Caki2 (cell line): ENCODE measurements at places on chromosomes 13 and 19. TPM values are rescaled to one million over a fixed set of nuclear protein-coding genes. Genes with fewer than 3 reads are reported as not detected.

GRCh38 chr13:36428086-36428485 lies 4.2 kb upstream of the CCNA1 start:
- no peak for DNase-seq

DNA sequence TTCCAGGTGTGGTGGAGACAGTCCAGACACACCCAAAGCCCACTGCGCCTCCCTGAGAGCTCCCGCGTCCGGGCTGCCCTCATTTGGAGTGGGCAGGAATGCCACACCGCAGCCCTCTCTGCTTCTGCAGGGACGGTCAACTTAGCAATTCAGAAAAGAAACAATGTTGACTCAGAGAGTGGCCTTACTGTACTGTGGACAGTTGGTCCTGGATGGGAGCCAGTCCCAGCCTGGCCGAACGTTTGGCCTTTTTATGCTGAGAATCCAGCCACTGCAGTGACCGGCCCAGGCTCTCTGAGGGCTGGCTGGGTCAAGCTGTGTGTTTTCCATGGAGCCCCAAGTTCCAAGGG lies 7.2 kb downstream of the GAS6 start:
- DNase-seq = no peak

- DNase-seq = no peak
Measured at GRCh38 chr13:74710006-74710405, 575.8 kb upstream of the KLF12 start.

- no peak for DNase-seq
Measured at GRCh38 chr13:75554981-75555380, 5.4 kb downstream of the UCHL3 start.

DNA sequence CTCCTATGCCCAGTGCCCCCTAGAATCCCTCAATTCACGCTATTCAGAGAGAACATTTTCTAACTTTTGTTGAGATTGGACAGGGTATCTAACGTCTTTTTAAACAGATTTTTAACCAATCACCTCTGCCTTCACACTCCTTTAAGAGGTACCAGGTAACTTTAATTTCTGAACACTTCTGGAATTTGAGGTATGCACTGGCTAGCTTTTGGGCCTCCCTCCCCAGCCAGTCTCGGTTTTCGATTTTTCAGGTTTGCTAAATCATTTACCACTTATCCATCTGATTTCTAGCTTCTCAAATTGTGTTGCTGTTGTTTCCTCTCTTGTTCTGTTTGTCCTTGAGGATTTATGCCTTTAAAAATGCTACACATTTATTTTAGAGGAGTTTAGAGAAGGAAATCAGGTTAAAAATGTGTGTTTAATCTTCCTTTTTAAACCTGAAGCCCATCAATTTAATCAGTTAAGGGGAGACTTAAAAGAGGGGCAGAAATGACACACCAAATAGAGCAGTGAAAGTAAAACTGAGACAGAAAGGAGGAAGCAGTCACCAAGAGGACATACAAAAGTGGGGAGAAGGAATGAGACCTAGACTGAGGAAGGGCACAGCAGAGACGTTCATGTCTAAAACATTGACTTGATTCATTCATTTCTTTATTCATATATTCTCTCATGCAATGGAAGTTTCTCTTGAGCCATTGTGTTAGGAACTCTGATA lies 139.6 kb upstream of the HTR2A start:
- no peak for DNase-seq

- no peak for DNase-seq
Measured at GRCh38 chr13:80058626-80059025, 282.3 kb downstream of the SPRY2 start.

- no peak for DNase-seq
Measured at GRCh38 chr13:34383728-34384127, 558.3 kb upstream of the NBEA start.

GRCh38 chr13:44120849-44121755 lies 241.4 kb downstream of the LACC1 start:
- no peak for DNase-seq

DNA sequence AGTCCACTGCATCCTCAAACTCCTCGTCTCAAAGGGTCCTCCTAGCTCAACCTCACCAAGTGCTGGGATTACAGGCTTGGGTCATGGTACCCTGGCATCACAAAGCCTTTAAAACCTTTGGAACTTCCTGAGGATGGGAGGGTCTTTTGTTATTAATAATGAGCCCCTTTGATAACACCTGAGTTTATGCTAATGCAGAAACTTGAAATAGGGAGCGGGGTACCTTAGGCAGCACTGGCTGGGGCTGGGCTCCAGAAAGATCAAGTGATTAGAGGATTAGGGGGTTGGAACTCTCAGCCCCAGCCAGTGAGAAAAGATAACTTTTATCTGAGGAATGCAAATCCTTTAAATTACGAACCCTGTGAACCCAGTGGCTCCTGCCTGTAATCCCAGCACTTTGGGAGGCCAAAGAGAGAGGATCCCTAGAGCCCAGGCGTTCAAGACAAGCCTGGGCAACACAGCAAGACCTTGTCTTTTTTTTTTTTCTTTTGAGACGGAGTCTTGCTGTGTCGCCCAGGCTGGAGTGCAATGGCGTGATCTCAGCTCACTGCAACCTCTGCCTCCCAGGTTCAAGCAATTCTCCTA lies 9.3 kb upstream of the PSPC1 start:
- DNase-seq = no peak

- no peak for DNase-seq
Measured at GRCh38 chr13:48531416-48532255, 1.2 kb downstream of the RCBTB2 start.

- DNase-seq = no peak
Measured at GRCh38 chr13:99681695-99682094, 180.4 kb downstream of the TM9SF2 start.

DNA sequence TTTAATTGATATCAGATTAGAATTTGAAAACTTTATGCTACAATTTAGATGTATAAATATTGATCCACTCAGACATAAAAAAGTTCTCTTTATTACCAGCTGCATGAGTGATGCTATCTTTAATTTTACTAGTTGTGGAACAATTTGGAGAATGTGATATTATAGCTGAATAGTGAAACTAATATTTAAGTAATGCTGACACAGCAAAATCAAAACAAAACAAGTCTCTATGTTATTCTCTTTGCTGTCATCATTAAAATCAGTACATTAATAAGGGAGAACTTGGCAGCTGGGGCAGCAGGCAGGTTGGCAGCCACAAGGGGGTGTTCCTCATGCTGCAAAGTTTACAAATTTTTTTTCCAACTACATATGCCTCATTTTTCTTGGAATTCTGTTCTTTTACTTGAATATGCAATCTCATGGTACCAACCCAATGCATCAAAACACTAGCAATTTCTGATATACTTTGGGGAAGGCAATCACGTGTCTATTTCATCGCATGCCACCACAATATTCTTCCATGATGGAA lies 585.3 kb downstream of the FGF9 start:
- DNase-seq = no peak

DNA sequence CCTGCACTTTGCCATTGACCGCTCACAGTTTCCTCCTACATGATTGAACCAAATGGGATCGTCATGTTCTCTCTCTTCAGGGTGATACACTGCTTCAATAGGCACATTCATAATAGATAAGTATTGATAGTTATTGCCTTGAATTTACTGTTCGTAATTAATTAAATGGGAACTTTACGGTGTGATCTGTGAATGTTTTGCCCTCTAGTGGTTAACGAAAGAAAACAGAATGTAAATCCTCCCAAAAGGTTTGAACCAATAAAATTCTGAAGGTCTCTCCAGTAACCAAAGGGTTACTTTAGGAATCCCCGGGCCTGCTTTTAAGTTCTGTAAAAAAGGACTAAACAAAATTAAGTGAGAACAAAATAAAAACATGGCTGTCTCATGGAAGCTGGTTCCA lies 389.3 kb downstream of the DACH1 start:
- no peak for DNase-seq

DNA sequence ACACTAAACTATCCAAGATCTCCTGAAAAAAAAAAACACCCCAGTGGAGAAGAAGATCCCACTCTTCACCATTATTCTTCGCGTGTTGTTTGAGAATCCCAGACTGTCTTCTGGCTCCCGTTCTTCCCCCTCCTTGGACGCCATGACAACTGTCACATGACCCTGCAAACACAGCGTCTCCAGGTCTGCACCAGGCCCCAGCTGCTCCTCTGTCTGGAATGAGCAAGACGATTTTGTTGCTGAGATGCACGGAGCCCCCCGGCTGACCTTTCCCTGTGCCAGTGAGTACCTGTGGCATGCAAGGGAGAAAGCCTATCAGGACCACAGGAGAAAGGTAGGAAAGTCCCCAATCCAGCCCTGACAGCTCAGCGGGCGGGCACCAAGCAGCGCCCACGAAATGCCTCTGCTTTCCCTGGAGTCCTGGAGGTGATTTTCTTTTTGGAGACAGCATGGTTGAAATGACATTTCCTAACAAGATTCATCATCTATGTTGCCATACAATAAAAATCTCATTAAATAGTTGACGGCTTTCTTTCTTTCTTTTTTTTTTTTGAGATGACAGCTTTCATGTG lies at the start of gene CFAP97D2:
CFAP97D2 (plus strand) TSS at position 171 of the 572 bp plus-strand sequence; CDS start at position 245, 74 bp downstream.
- no peak for DNase-seq

DNA sequence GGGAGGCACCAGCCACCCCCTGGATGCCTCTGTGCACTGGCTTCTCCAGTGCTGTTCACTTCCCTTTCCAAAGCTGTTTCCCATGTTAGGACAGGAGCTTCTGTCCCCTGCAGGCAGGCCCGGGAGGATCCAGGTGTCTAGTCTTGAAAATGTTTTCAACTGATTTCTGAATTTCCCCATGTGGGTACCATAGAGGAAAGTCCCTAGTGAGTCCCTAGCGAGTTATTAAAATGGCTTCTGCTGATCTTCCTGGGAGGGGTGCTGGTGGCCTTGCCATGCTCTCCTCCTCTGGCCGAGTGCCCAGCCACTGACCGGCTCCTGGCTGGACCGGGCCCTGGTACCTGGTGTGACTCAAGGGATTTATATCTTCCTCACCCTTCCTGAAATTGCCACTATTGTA lies 5.2 kb upstream of the ANKRD10 start:
- no peak for DNase-seq

GRCh38 chr13:114108141-114108761 lies 24.2 kb downstream of the RASA3 start:
- DNase-seq = no peak

- DNase-seq = no peak
Measured at GRCh38 chr13:31114641-31115040, 47.1 kb downstream of the HSPH1 start.

GRCh38 chr13:51125495-51126226 lies 14.6 kb upstream of the C13orf42 start:
- DNase-seq = peak; percentile 10

- no peak for DNase-seq
Measured at GRCh38 chr13:20219577-20219976, 12.5 kb downstream of the GJB6 start.

- DNase-seq = no peak
Measured at GRCh38 chr19:56596676-56597075, 1.6 kb downstream of the ZNF71 start.

DNA sequence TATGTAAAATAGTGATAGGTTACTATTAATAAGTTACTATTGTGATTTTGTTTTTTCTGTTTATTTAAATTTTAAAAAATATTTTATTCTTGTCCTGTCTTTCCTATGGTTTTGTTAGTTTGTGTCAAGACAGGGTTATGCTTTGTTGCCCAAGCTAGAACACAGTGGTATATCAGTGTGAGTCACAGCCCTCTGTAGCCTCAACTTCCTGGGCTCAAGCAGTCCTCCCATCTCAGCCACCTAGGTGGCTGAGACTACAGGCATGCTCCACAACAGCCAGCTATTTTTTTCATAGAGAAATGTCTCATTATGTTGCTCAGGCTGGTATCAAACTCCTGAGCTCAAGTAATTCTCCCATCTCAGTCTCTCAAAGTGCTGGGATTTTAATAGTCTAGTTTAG lies 99.5 kb downstream of the ZNF675 start:
- DNase-seq = no peak

GRCh38 chr13:103466761-103467160 lies 400.5 kb upstream of the SLC10A2 start:
- no peak for DNase-seq

ZNF776 gene
- 4.0 and 19.4 TPM in 2 replicates for total RNA-seq

ZNF433 gene
- total RNA-seq = 0.20 TPM in 1 of 2 replicates, not detected in the other

CFD gene
- total RNA-seq = 6.8 and 9.9 TPM in 2 replicates

IGFLR1 gene
- 10.1 and 18.1 TPM in 2 replicates for total RNA-seq

LENG9 gene
- 6.0 and 8.6 TPM in 2 replicates for total RNA-seq

UBE2L5 gene
- total RNA-seq = not detected in 2 replicates

RASIP1 gene
- not detected in 2 replicates for total RNA-seq

RFPL4AL1 gene
- not detected in 2 replicates for total RNA-seq

CYP2A6 gene
- not detected in 2 replicates for total RNA-seq
